ENCODE measurements at places on chromosomes 4 and X.
A peak's percentile ranks its signal among the peaks of the same experiment; 100 is the strongest.

- DNase-seq = no peak
Observed at GRCh38 chr4:62399242-62399641, 1199.1 kb downstream of the ADGRL3 start.

GRCh38 chr4:15547392-15547791 is 77.7 kb downstream of the CC2D2A start:
- DNase-seq = no peak

GRCh38 chrX:105564501-105564900 is 257.8 kb upstream of the NRK start:
- peak; percentile 90 for DNase-seq

DNA sequence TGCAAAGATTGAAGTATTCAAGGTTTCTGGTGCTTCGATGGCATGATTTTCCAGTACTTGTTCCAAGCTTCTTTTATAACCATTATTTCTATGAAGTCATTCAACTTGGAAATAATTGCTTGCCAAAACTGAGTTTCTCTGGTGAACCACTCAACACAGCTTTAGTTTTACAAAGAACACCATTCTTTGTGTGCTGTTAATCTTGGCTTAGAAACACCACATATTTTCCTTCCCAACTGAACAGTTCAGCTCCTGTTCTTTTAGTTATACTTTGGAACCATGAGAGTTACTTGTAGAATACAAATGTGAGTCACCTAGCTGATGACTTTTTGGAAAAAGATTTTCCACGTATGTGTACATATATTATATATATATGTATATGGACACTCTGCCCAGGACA is 32.7 kb downstream of the TMEM47 start:
- DNase-seq = no peak

DNA sequence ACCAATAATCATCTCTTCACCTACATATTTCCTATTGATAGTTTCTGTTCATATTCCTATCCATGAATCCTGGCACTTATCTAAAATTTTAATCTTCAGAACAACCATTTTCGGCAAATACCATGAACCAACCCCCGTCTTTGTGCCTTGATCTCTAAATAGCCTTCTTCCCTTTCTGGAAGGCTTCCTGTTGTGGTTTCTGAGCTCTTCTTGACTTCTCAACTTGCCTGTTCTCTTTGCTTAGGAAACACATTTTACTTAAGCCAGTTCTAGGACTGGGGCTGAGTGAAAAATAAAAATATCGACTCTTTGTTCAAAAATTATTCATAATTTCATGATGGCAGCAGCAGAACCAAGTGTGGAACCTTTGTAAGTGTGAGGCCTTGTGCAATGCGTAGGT is 882.4 kb downstream of the C4orf33 start:
- no peak for DNase-seq

DNA sequence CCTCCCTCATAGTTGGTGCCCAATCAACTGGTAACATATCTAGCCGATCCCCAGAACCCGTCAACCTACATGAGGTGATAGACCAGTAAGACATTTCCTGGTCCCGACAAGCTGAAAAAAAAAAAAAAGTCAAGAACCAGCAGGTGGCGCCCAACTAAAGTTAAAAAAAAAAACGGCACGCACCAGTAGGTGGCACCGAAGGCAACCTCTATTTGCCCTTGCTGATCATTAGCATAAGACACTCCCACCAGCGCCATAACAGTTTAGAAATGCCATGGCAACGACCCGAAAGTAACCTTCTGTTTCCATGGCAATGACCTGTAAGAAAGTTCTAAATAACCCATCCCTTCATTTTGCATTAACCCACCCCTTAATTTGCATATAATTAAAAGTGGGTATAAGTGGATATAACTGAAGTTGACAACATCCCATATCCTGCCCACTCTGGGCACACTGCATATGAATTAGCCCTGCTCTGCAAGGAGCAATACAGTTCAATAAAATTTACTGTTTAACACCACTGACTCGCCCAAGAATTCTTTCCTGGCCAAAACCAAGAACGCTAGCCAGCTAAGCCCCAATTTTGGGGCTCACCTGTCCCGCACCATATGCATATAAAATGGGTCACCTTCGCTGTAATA is 83.9 kb upstream of the SPANXB1 start:
- peak; percentile 75 for DNase-seq

DNA sequence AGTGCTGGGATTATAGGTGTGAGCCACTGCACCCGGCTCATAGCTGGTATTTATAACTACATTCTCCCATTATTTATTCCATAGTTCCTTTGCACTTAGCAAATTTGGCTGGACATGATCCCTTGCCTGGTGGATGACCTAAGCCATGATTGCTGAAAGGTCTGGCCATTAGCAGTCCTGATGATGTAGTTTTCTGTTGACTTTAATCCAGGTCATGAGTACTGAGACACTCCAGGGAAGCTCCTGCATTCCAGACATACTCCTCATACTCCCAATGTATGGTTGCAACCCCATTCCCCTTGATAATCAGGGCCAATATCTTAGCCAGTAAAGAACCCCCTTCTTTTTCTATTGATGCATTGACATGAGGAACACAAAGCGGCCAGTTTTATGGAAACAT is 24.4 kb upstream of the MGST2 start:
- peak; percentile 67 for DNase-seq

- no peak for DNase-seq
Observed at GRCh38 chr4:17559709-17560048, 17.3 kb upstream of the LAP3 start.

Data from amniotic epithelial cell (primary cell).